Common myeloid progenitor, CD34-positive (primary cell): ENCODE measurements at places on chromosomes 13 and 19.
A peak's percentile ranks its signal among the peaks of the same experiment; 100 is the strongest.

GRCh38 chr13:26012995-26013394, 38.8 kb downstream of the SHISA2 start:
- no peak for DNase-seq
- no peak overlapping the region for H3K27ac ChIP-seq
- peaks cover 6% of the 10 kb centered on the region for H3K4me1 ChIP-seq
- no peak overlapping the region for H3K4me3 ChIP-seq

DNA sequence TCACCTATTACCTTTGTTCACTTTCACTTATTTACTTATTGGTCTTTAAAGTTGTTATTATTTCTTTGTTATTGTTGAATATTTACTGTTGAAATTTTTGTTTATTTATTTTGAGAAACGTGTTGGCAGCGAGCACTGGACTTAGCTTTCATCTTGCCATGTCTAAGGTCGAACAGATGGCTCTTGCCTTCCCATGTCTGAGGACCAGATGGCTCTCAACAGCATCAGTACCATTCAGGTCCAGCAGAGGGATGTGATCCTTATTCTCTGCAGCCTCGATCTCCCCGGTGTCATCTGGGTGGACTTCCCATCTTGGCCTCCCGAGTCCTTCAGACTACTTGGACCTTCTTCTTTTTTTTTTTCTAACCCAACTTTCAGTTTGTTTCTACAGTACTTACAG, 1437.6 kb downstream of the UQCRFS1 start:
- no peaks in the 10 kb centered on the region for H3K27me3 ChIP-seq
- peaks cover 2% of the 10 kb centered on the region for H3K36me3 ChIP-seq
- H3K4me1 ChIP-seq: peaks cover 5% of the 10 kb centered on the region
- peak; percentile 11 for DNase-seq
- H3K27ac ChIP-seq: no peak overlapping the region

DNA sequence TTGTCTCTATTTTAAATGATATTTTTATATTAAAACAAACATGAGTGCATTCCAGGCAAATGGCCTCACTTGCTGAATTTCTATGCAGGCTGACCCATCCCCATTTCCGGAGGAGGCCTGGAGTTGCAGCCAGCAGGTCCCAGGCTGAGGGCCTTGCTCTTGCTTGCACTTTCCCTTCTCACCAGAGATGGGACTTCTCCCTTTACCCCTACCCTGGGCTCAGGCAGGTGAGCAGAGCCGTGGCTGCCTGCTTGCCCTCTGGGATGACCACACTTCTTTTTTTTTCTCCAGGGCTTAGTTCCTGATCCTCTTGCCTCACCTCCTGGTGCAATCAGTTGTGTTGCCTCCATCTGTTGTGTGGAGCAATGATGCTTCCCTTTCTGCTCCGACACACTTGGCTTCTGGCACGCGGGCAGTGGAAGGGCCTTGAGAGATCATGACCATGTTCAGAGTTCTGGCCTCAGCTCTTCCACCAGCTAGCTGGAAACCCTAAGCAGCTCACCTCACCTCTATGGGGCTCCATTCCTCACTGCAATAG, 11.1 kb upstream of the OLFM4 start:
- no peak overlapping the region for H3K4me3 ChIP-seq
- H3K27me3 ChIP-seq: no peaks in the 10 kb centered on the region
- DNase-seq: no peak
- H3K27ac ChIP-seq: no peak overlapping the region

GRCh38 chr19:29524912-29525831, 622 bp upstream of the VSTM2B start:
- H3K27me3 ChIP-seq: peaks cover 42% of the 10 kb centered on the region
- no peak overlapping the region for H3K4me3 ChIP-seq
- no peak overlapping the region for H3K27ac ChIP-seq
- peaks cover 46% of the 10 kb centered on the region for H3K4me1 ChIP-seq
- no peak for DNase-seq
- H3K36me3 ChIP-seq: no peaks in the 10 kb centered on the region

GRCh38 chr13:65292488-65292901, 1937.6 kb downstream of the PCDH9 start:
- DNase-seq: no peak
- H3K36me3 ChIP-seq: no peaks in the 10 kb centered on the region
- no peak overlapping the region for H3K27ac ChIP-seq

- peaks cover 26% of the 10 kb centered on the region for H3K27me3 ChIP-seq
- no peak overlapping the region for H3K27ac ChIP-seq
- DNase-seq: peak; percentile 44
- peaks cover 17% of the 10 kb centered on the region for H3K4me1 ChIP-seq
Measured at GRCh38 chr13:110921209-110921608, 6.3 kb upstream of the ANKRD10 start.

GRCh38 chr19:31232871-31233270, 116.4 kb downstream of the TSHZ3 start:
- no peaks in the 10 kb centered on the region for H3K4me1 ChIP-seq
- no peaks in the 10 kb centered on the region for H3K36me3 ChIP-seq
- H3K4me3 ChIP-seq: no peak overlapping the region

- no peaks in the 10 kb centered on the region for H3K36me3 ChIP-seq
- H3K4me1 ChIP-seq: no peaks in the 10 kb centered on the region
- H3K27ac ChIP-seq: no peak overlapping the region
- no peak for DNase-seq
- no peak overlapping the region for H3K4me3 ChIP-seq
Measured at GRCh38 chr13:28349371-28349770, 145.6 kb downstream of the FLT1 start.

- no peaks in the 10 kb centered on the region for H3K27me3 ChIP-seq
- DNase-seq: no peak
- H3K4me3 ChIP-seq: no peak overlapping the region
- H3K27ac ChIP-seq: no peak overlapping the region
- no peaks in the 10 kb centered on the region for H3K36me3 ChIP-seq
Measured at GRCh38 chr13:114155926-114156883, 22.9 kb upstream of the CFAP97D2 start.

DNA sequence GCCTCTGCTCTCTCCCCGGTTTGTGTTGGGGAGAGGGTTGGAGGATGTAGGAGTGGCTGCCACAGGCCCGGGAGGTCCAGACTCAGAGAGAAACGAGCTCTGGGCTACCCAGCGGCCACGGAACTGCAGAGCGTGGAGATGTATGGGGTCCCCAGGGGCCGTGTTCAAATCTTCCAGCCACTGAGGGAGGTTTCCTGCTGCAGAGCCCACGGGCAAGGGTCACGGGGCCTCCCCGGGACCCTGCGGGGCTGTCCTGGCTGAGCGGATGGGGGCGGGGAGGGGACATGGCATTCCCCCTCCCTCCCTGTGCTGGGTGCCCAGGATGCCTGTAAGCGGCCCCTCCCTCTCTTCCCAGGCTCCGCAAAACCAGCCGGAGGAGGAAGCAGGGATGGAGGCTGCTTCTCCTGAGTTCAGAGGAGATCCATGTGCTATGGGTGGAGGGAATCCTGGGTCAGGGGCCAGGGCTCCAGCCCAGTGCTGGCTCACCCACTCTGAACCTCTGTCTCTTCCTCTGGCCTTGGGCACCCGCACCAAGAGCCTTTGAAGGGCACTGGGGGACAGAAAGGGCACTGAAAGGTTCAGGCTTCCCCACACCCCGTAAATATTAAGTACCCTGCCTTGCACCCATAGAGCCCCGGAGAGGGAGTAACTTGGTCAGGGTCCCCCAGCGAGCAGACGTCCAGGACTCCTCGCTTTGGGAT, 22.6 kb downstream of the SMIM24 start:
- peaks cover 46% of the 10 kb centered on the region for H3K36me3 ChIP-seq
- DNase-seq: no peak
- H3K4me1 ChIP-seq: no peaks in the 10 kb centered on the region
- no peak overlapping the region for H3K4me3 ChIP-seq
- no peaks in the 10 kb centered on the region for H3K27me3 ChIP-seq

DNA sequence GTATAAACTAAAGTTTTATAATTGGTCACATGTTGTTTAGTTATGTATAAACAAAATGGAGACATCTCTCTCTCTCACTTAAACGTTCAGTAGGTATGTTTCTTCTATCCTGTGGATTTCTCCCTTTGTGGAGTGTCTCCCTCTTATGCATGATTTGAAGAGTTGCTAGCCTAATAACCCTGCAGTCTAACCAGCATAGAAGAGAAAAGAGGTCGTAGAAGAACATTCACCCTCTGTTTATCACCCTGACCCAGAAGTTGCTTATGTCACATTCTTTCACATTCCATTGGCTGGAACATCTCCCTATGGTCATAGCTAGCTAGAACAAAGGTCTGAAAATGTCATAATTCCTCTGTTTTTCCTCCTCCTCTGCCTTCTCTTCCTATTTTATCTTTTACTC, 176.8 kb upstream of the PCDH20 start:
- H3K4me3 ChIP-seq: no peak overlapping the region
- DNase-seq: no peak
- no peaks in the 10 kb centered on the region for H3K36me3 ChIP-seq
- no peaks in the 10 kb centered on the region for H3K27me3 ChIP-seq
- no peaks in the 10 kb centered on the region for H3K4me1 ChIP-seq
- no peak overlapping the region for H3K27ac ChIP-seq

DNA sequence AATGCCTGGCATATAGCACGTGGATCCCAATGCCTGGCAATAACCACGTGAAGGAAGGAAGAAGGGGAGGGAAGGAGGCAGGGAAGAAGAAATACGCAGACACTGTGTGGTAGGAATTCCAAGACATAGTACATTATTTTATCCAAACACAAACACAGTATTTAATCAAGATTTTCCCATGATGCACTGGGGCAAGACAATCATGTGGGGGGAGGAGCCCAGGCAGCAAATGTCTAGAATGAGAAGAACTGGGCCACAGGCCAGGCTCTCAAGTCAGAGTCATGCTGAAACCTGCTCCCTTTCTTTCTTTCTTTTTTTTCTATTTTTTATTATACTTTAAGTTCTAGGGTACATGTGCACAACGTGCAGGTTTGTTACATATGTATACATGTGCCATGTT, 717.9 kb downstream of the UQCRFS1 start:
- H3K27ac ChIP-seq: no peak overlapping the region
- no peaks in the 10 kb centered on the region for H3K36me3 ChIP-seq
- H3K27me3 ChIP-seq: no peaks in the 10 kb centered on the region
- DNase-seq: no peak
- no peaks in the 10 kb centered on the region for H3K4me1 ChIP-seq

- peaks cover 6% of the 10 kb centered on the region for H3K36me3 ChIP-seq
- H3K27ac ChIP-seq: no peak overlapping the region
- DNase-seq: no peak
- H3K4me1 ChIP-seq: no peaks in the 10 kb centered on the region
- no peaks in the 10 kb centered on the region for H3K27me3 ChIP-seq
- H3K4me3 ChIP-seq: no peak overlapping the region
Measured at GRCh38 chr13:28449826-28450773, 44.8 kb downstream of the FLT1 start.

DNA sequence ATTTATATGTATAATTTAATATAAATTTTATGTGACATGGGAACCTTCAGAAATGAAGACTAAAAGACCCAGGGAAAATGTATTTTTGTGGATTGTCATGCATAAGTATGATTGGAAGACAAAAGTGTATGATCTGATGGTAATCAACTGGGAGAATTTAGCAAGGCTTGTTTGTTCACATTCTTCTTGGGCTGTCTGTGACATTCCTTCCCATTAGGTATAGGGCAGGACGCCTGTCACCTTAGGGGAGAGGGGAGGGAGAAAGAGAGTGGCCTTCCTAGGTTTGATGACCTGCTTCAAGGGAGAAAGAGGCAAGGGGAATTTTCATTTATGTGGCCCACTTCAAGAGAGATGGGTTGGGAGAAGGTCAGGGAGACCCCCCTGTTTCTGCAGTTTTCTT, 22.4 kb downstream of the PIBF1 start:
- peaks cover 40% of the 10 kb centered on the region for H3K36me3 ChIP-seq
- H3K27me3 ChIP-seq: no peaks in the 10 kb centered on the region
- no peak overlapping the region for H3K27ac ChIP-seq
- no peak for DNase-seq

GRCh38 chr19:15253513-15253912, 21.3 kb upstream of the EPHX3 start:
- H3K4me3 ChIP-seq: no peak overlapping the region
- no peaks in the 10 kb centered on the region for H3K4me1 ChIP-seq
- H3K36me3 ChIP-seq: peaks cover 67% of the 10 kb centered on the region
- DNase-seq: no peak
- no peak overlapping the region for H3K27ac ChIP-seq

- H3K4me1 ChIP-seq: peaks cover 47% of the 10 kb centered on the region
- H3K27me3 ChIP-seq: no peaks in the 10 kb centered on the region
- DNase-seq: peak; percentile 82
Measured at GRCh38 chr19:16435999-16436650, 35.6 kb downstream of the EPS15L1 start.

DNA sequence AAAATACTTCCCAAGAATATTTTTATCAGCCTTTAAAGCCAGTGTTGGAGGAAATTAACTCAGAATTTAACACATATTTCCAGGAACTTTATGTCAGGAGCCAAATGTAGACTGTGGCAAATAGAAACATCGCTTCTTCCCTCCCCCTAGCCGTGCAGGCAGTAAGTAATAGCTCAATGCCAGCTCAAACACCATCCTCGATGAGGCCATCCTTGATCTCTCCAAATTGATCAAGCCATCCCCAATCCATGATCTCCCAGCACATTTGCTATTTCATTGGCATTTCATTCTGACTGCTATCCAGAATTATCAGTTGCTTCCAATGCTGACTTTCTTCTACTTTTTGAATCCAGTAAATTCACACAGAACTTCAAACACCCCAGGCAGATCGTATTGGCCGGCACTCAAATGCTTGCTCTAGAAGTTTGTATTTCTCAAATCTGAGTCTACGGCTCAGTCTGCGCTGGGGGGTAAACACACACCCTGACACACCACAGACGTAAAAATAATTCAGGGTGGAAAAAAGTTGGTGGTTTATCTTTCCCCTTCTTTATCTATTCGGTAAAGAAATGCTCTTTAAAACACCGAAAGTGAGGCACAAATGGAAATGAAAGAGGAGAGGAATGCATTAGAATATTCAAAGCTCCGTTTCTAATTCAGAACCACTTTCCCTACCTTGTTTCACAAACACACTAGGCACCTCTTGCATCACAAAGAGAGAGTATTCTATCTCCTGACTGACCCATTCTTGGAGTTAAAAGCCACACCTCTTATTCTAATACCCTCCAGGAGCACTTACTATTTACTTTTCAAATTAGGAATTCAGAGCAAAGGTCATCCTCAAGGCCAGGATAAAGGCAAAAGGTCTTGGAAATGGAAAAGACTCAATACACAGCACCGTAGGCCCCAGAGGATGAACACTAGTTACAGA, 991 bp downstream of the OBI1 start:
- DNase-seq: no peak
- no peaks in the 10 kb centered on the region for H3K27me3 ChIP-seq
- no peaks in the 10 kb centered on the region for H3K36me3 ChIP-seq
- peak overlapping the region; percentile 81 for H3K27ac ChIP-seq
- H3K4me3 ChIP-seq: peak overlapping the region; percentile 65
- H3K4me1 ChIP-seq: peaks cover 2% of the 10 kb centered on the region

DNA sequence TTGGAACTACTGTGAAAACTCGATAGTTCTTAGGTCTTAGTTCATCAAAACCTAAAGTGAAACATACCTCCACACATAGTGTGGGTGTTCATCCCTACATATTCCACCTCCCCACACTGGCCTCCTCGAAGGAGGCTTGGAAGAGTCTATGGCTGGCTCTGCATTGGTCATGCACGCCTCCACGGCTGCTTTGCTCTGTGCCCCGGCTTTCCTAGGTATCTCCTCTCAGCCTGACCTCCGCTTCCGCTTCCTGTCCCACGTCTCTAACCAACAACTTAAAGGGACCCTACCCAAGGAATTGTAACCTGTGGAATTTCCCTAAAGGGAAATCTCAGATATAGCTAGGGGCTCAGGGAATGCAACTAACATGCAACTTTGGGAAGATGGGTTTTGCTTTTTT, 79.7 kb upstream of the MBNL2 start:
- no peak overlapping the region for H3K4me3 ChIP-seq
- H3K27me3 ChIP-seq: no peaks in the 10 kb centered on the region
